ENCODE measurements at places on chromosomes 1 and 21.

GRCh38 chr1:215146240-215146975 is 63.9 kb downstream of the KCNK2 start:
- DNase-seq: no peak

DNA sequence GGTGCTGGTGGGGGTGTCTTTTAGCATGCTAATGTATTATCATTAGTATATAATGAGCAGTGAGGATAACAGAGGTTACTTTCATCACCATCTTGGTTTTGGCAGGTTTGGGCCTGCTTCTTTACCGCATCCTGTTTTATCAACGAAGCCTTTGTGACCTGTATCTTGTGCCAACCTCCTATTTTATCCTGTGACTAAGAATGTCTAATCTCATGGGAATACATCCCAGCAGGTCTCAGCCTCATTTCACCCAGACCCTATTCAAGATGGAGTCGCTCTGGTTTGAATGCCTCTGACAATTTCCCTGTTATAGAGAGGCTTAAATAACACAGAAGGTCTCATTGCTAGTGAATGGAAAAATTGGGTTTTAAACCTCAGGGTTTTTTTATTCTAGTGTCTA is 300.8 kb upstream of the PROX1 start:
- DNase-seq: no peak

DNA sequence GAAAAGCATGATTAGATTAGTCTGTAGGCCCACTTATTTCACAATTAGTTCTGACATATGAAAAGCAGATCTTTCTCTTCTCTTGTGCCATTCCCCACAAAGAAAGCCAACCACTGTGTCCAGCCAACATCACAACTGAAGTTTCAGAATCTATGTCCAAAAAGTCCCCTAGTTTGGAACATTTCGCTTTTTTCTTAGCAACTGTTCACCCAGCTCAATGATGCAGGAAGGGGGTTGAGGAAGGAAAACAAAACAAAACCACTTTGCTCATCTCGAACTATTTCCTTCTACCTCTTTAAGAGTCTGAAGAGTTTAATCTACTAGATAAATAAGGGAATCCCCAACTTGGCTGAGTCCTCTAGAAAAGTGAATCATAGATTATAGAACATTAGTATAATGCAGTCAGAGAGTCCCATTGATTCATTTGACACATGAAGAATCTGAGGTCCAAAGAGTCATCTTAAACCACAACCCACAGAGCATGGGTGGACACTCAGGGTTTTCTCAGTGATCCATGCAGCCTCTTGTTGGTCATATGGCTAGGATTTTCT is 159.3 kb upstream of the SGIP1 start:
- no peak for DNase-seq

- DNase-seq: no peak
Measured at GRCh38 chr21:37368541-37369279, 2.1 kb downstream of the DYRK1A start.
